ENCODE measurements at places on chromosomes 11 and 22. TPM values are rescaled to one million over a fixed set of nuclear protein-coding genes. Genes with fewer than 3 reads are reported as not detected.

KRTAP5-7 gene
- not detected for total RNA-seq

SLC22A8 gene
- not detected for total RNA-seq

THRSP gene
- not detected for total RNA-seq

DMC1 gene
- 10.8 TPM for total RNA-seq

LRRC10B gene
- total RNA-seq: not detected
